ENCODE measurements at places on chromosomes 3 and 15. TPM values are rescaled to one million over a fixed set of nuclear protein-coding genes. Genes with fewer than 3 reads are reported as not detected.

ITPKA gene
- total RNA-seq: 1.4 TPM

SLC51A gene
- total RNA-seq: not detected

CCR5 gene
- total RNA-seq: not detected

SLC38A3 gene
- 0.36 TPM for total RNA-seq

C3orf62 gene
- 0.83 TPM for total RNA-seq

Measured in IMR-90 (cell line).